ENCODE measurements at places on chromosomes 3 and 15.

- DNase-seq, result no peak
Measured at GRCh38 chr3:113185194-113185835, 26.0 kb upstream of the BOC start.

DNA sequence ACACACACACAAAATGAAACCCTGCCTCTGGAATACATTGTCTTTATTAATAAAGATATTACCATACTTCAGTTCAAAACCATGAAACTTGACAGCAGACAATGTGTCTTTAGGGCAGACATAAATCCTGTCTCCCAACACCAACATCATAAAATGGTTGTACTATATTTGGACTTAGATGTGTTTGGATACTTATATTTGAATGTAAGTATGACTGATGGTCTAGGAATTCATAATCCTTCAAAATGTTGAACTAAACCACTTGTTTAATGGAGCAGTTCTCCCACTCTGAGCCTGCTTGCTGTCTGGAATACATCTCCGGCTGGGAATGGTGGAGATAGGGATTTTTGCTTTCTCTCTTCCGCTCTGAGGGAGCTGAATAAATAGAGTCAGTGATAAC is 10.6 kb downstream of the FBN1 start:
- peak; percentile 16 for DNase-seq

DNA sequence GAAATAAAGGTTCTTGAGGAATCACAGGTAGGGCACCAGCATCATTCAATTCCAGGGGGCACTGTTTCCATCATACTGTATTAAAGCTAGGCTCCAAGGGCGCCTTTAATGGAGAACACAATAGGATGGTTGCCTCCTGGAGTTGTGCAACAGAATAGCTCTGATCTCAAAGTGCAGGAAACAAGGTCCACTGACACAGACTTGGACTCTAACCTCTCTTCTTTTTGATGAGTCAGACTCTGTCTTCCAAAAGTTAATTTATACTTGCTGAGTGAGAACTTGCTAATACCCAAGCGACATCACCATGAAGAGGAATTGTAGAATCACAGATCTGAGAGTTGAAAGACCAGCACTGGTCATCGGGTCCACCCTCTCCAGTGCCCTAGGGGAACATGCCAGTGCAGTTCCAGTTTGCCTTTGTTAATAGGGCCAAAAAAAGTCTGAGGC is 94.4 kb upstream of the PHLDB2 start:
- peak; percentile 63 for DNase-seq

- DNase-seq, result peak; percentile 70
Measured at GRCh38 chr3:149968216-149968615, 2.5 kb downstream of the PFN2 start.

- no peak for DNase-seq
Measured at GRCh38 chr15:87826119-87826747, 430.3 kb downstream of the NTRK3 start.

DNA sequence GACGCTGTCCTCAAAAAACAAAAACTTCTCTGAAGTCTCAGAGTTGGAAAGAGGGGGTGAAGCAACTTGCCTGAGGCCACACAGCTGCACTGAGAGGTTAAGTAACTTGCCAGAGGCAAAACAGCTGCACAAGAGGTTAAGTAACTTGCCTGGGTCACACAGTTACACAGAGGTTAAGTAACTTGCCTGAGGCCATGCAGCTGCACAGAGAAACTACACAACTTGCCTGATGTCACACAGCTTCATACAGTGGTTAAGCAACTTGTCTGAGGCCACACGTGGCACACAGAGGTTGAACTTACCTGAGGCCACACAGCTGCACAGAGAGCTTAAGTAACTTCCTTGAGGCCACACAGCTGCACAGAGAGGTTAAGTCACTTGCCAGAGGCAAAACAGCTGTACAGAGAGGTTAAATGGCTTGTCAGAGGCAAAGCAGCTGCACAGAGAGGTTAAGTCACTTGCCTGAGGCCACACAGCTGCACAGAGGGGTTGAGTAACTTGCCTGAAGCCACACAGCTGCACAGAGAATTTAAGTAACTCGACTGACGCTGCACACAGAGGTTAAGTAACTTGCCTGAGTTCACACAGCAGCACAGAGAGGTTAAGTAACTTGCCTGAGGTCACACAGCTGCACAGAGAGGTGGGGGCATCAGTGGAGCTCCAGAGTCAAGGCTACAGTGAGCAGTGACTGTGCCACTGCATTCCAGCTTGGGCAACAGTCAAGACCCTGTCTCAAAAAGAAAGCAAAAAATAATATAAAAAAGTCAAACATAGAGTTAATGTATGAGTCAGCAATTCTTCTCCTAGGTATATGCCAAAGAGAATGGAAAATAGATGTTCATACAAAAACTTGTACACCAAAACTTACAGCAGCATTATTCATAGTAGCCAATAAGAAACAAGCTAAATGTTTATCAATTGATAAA is 12.0 kb upstream of the ACAD9 start:
- DNase-seq, result no peak

DNA sequence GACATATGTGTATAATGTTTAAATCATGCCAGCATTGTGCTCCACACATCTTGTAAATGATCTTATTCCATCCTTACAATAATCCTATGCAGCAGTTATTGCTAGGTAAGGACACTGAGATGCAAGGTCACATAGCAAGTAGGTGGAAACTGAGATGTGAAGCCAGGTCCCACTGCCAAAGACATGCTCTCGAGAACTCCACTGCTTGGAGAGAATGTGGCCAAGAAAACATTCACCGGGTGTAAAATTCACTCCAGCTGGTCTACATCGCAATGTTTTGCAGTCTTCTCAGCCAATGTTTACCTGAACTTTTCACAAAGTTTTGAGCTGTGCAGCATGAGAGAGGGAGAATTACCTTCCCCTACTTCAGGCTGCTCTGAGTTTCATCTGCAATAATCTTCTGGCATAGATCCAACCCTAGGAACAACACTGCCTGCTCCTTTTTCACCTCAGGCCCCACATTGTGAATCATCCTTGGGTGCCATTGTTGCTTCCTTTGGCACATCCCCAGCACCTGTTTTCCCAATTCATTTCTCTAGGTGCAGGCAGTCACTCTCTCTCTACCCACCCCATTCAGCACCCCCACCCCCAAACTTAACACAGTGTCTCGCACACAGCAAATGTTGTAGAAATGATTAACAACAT is 53.5 kb upstream of the PRTG start:
- peak; percentile 51 for DNase-seq

DNA sequence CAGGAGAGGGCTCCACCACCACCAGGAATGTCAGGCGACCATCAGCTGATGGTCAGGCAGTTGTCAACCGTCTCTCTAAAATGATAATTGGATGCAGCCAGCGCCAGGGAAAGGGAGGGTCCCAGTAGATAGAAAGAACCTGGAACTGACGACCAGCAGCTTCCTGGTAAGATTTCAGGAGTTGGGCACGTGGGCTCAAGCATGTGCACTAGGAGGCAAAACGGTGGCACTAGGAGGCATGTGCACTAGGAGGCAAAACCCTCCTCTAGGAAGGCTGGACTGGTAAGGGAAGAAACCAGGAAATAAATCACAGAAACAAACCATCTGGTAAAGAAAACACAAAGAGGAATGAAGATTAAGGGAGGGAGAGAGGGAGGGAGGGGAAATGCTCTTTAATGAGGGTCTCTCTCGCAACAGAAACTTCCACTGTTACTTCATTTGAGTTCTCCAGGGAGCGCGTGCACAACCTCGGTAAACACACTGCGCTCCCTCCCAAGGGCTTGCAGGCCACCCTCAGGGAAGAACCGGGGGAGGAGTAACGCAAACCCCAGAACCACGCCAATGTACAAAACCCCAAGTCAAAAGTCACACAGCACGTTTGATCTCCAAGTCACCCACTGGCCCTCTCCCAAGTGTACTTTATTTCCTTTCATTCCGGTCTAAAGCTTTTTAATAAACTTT is 116.7 kb downstream of the XXYLT1 start:
- no peak for DNase-seq

DNA sequence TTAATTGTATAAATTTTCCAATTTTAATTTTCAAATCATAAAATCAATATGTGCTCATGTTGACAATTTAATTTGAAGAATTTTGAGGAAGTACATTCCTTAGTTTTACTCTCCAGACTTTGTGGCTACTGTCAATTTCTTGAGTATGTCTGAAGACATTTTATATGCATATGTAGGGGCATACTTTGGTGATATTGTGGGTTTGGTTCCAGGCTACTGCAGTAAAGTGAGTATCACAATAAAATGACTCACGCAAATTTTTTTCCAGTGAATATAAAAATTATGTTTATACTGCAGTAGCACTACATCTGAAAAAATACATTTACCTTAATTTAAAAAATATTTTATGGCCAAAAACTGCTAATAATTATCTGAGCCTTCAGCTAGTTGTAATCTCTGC is 123.2 kb upstream of the PLCL2 start:
- peak; percentile 90 for DNase-seq

- no peak for DNase-seq
Measured at GRCh38 chr3:41176596-41176995, 22.7 kb upstream of the CTNNB1 start.
